ENCODE measurements at places on chromosomes 12 and 14. TPM values are rescaled to one million over a fixed set of nuclear protein-coding genes. Genes with fewer than 3 reads are reported as not detected.

GRCh38 chr14:65472189-65472588, 59.7 kb downstream of the FUT8 start:
- DNase-seq: peak; percentile 59

DNA sequence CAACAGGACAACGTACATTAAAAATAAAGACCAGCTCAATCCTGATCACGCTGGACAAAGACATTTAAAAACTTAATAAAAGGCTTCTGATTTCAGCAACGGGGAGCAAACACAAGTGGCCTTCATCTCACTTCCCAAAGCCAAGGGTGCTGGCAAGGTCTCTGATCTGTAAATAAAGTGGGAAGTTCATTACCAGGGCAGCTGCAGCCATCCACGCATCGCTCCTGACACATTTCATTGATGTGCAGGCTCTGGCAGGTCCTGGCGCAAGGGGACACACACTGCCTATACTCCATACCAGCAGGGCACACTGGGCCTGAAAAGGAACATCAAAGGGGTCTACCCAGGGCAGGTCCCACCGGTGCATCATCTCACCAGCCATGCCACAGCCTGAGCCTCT, 51.0 kb downstream of the VWF start:
- DNase-seq: no peak

GRCh38 chr14:65077318-65077717, 25.0 kb downstream of the MAX start:
- no peak for DNase-seq

DNA sequence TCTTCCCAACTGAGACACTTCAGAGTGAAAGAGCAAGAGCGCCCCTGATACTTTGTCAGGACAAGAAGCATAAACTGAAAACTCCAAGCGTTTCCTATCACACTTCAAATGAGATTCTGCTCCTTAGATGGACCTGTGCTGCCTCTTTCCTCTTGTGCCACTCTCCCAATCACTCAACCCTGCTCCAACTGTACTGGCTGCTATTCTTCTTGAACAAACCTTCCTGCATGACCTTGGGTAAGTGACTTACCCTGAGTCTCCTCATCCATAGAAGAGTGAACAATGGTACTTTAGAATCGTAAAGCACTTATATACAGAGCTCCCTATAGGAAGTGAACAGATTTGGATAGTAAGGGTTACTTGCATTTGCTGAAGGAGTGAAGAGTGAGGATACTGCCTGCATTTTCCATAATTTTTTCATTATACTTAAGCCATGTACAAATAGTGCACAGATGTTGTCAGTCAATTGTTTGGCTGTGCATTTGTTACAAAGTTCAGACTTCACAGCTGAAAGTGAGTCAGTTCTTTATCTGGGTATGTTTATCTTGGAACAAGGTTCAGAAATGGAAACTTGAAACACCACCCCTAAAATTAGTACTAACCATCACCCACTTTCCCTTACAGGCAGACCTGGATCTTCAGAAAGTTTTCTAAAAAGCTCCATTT, 10.8 kb downstream of the MTERF2 start:
- DNase-seq: no peak

Gene TMEM119
- total RNA-seq: 0.11 TPM

GRCh38 chr12:49230805-49231194, 34.1 kb upstream of the TUBA1C start:
- no peak for DNase-seq

GRCh38 chr12:75725521-75726111, 214.2 kb upstream of the KRR1 start:
- DNase-seq: no peak

GRCh38 chr14:105123981-105124765, 44.4 kb downstream of the JAG2 start:
- no peak for DNase-seq

DNA sequence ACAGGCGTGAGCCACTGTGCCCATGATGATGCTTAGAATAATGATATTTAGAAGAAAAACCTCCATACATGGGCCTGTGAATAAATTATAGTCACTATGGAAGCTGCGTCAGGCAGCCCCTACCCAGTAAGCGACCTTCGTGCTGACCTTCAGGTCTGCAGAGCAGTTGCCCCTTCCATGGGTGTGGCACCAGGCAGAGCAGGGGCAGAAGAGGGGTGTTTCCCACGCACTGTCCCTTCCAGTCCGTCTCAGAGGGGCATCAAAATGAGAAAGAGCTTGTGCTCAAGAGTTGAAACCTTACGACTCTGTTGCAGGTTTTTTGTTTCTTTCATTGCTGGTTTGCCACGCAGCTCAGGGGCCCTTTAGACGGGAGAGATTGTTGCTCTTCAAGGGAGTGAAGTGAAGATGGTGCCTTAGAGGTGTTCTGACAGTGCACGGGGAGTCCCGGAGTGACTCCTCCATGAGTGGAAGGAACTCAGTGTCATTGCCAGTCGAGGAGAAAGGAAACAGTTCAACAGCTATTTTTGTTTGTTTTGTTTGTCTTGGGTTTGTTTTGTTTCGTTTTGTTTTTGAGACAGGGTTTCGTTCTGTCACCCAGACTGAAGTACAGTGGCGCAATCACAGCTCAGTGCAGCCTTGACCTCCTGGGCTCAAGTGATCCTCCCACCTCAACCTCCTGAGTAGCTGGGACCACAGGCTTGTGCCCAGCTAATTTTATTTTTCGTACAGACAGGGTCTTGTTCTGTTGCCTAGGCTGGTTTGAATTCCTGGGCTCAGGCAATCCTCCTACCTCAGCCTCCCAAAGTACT, 13.9 kb downstream of the CKB start:
- peak; percentile 23 for DNase-seq

DNA sequence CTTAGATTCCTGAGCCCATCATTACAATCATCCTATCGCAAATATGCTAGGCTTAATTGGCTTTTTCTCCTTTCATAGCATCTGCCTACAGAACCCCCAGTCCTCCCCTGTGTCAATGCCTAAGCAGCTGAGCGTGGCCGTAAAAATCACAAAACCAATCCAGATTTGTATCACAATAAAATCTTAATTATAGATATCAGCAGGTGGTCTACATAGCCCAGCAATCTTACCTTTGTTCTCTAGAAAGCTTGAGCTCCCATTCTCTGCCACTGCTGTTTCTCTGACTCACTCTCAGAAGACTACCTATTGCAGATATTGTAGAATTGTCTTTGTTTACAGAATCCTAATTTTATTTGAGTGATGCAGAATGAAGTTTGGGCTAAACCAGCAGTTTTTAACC, 37.9 kb upstream of the PPM1A start:
- DNase-seq: no peak

DNA sequence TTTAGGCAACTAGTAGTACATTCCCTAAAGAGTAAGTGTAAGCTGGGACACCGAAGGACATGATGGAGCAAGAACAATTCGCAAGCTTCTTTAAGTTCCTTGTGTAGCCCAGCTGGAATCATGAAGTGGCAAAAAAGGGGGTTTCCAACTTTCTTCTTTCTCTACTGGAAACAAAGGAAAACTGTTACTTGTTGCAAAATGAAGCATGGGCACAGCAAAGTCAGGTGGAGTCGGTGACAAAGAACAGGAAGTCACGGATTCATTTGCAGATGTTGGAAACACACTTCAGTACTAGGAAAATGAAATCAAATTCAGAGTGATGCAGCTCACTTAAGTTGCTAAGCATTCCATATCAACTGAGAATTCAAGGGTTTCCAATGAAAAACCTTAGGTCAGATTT, 706.9 kb upstream of the STXBP6 start:
- DNase-seq: no peak

Gene P3H3
- total RNA-seq: 58.4 TPM
